Kidney capillary endothelial cell (primary cell): ENCODE measurements at places on chromosomes 3 and 15.

DNA sequence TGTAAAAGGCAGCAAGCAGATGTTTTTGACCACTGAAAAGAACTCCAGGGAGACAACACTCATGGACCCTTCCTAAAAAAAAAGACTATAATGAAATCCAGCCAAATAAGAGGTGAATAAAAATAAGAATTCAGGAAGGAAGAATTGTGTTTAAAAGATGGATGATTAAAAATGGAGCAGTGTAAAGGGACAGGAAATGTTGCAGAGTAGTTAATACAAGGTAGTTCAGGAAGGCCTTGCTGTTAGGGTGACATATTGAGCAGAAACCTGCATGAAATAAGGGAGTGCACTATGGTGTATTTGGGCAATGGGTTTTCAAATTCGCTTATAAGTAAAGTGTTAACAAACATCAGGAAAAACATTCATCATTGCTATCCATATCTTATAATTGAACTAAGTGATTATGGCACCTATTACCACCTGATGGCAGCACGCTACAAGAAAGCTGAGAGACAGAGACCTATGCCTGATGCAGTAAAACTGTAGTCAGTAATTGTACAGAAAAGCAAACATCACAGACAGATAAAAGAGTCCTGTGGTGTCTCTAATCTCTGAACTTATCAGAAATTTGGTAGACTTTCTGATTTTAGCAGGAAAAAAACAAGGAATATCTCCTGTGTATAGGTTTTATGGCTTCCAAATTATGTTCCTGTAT, 5.8 kb upstream of the DBR1 start:
- no peak for DNase-seq

DNA sequence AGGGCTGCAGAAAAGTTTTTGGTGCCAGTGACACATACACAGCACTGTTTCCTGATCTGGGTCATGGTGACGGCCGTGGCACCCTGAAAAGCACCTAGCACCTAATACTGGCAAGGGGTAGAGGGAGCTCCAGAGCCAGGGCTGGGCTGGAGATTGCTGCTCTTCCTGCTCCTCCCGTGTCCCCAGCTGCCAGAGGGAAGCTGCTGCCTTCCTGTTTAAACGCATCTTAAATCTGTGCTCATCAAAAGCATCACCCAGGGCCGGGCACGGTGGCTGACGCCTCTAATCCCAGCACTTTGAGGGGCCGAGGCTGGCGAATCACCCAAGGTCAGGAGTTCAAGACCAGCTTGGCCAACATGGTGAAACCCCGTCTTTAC, 156.7 kb upstream of the MEF2A start:
- peak; percentile 73 for DNase-seq

- no peak for DNase-seq
Measured at GRCh38 chr15:28147801-28148200, 48.7 kb upstream of the OCA2 start.

- no peak for DNase-seq
Measured at GRCh38 chr15:98760112-98760826, 111.9 kb downstream of the IGF1R start.

DNA sequence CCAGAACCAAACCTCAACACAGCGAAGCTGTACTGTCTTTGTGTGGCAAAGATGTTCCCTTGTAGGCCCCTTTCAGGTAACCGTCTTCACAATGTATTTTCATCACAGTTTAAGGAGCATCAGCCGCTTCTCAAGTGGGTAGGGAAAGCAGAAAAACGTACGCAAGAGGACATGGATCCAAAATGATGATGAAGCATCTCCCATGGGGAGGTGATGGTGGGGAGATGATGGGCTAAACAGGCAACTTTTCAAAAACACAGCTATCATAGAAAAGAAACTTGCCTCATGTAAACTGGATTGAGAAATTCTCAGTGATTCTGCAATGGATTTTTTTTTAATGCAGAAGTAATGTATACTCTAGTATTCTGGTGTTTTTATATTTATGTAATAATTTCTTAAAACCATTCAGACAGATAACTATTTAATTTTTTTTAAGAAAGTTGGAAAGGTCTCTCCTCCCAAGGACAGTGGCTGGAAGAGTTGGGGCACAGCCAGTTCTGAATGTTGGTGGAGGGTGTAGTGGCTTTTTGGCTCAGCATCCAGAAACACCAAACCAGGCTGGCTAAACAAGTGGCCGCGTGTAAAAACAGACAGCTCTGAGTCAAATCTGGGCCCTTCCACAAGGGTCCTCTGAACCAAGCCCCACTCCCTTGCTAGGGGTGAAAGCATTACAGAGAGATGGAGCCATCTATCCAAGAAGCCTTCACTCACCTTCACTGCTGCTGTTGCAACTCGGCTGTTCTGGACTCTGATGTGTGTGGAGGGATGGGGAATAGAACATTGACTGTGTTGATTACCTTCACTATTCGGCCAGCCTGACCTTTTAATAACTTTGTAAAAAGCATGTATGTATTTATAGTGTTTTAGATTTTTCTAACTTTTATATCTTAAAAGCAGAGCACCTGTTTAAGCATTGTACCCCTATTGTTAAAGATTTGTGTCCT, 60.0 kb downstream of the AAGAB start:
- no peak for DNase-seq

- DNase-seq, result no peak
Measured at GRCh38 chr3:140134231-140134965, 199.4 kb downstream of the CLSTN2 start.

- no peak for DNase-seq
Measured at GRCh38 chr15:60208709-60209108, 189.1 kb downstream of the ANXA2 start.

- peak; percentile 15 for DNase-seq
Measured at GRCh38 chr15:55221090-55222011, 24.6 kb upstream of the RSL24D1 start.

- no peak for DNase-seq
Measured at GRCh38 chr15:83940136-83940535, 286.2 kb downstream of the ADAMTSL3 start.

DNA sequence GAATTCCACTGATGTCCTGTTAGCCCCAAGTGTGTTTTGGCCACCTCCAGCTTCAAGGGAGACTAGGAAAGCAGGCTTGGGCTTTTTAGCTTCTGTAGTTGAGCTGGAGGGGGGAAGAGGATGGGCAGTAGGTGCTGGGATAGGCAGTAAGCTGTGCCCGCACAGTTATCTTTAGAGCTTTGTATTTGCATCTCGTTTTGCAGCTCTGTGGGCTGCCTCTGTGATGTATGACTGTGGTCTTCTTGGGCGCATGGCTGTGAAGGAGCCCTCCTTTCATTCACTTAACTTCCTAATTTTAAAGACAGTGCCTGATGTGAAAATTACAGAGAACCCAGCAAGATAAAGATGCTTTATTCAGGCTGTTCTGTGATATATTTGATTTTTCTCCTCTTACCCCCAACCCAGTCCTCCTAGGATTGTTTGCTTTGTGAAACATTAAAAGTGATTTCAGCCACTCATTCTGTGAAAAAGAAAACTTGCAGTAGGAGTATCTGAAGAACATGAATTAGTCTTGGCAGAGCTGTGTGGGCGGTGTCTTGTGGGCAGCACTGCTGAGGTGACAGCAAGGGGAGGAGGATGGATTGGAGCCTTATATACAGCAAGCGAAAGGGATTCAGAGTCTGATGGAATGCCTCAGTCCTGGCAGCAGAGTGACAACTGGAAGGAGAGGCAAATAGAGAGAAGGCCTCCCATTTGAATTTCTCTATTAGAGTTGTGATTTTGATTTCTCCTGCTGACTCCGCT, 74.3 kb downstream of the LARS2 start:
- no peak for DNase-seq

GRCh38 chr3:100072326-100073048, 41.8 kb downstream of the FILIP1L start:
- DNase-seq, result no peak

DNA sequence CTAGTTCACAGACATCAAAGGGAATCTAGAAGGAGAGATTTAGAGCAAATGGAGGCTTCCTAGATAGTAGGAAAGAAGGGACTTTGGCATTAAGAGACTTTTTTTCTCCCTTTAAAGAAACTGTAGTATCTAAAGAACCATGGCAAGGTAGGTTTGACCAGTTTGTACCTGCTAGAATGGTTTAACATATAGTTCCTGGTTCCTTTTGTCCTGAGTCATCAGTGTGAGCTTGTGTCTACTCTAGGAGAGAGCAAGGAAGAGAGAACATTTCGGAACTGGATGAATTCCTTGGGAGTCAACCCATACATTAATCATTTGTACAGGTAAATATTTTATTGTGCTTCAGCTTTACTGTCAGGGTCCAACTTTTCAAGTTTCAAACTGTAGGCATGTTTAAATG, 29.6 kb upstream of the TRPC1 start:
- DNase-seq, result no peak

DNA sequence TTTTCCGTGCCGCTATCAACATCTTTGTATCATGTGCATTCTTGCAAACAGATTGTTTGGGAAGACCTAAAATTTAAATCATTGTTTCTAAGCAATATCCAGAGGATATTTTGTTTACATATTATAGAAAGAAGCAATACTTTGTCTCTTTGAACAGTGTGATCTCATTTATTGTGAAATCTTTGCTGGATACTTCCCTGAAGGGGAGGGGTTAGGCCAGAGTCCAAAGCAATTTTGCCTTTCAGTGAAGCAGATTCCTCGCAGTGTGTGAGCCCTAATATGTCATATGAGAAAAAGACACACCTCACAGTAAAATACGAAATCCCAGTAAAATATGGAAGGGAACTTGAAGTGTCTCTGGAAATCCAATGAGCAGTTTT, 158.7 kb upstream of the SLCO3A1 start:
- no peak for DNase-seq

GRCh38 chr15:83571820-83572707, 81.9 kb upstream of the ADAMTSL3 start:
- DNase-seq, result peak; percentile 10

DNA sequence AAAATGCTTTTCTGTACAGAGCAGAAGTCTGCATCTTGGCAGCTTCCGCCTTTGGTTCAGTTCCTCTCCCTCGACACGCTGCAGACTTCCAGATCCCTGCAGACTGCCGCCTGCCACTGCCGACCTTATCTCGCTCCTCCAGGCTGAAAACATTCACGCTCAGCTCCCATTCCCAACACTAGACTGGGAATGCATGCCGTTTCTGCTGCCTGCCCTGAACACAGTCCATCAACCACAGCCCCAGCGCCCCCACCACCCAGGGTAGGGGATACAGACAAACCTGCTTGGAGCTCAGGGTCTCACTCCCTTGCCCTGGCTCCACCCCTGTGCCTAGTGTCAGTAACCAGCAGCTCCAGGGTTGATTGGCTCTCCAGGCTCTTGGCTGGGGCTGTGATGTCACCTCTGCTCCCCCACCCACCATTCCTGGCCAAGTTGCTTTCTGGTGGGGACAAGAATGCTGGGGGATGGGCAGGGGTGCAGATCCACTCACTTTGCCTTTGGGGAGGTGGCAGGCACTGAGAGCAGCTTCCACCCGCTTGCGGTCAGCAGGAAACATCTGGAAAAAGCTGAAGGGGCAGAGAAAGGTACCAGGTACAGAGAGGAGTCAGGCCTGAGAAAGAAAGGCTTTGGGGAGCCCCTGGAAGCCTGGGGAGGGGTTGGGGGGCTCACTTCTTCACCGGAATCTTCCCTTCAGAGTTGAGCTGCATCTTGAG, 6.1 kb downstream of the PLCB2 start:
- no peak for DNase-seq

DNA sequence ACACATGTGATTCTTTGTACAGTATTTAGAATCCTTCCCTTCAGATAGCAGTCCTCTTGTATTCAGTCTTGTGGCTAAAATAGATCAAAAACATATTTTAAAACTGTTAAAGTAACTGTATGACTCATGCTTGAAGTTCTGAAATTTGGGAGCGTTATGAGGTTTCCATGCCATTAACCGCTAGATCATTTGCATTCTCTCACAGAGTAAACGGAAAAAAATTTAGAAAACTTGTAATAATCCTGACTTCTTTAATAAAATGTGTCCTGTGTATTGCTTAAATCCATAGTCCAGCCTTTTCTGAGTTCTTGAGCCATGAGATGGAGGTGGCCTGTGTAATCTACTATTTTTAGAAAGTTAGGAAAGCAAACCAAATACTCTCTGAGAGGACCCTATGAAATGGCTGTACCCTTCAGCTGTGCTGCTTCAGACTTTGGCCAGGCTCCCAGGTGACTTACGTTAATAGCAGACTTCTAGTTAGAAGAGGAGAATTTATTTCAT, 33.8 kb downstream of the MBNL1 start:
- DNase-seq, result no peak

- no peak for DNase-seq
Measured at GRCh38 chr3:193207290-193208273, 33.4 kb upstream of the PLAAT1 start.

GRCh38 chr3:172622916-172623700, 87.8 kb downstream of the NCEH1 start:
- DNase-seq, result peak; percentile 28

DNA sequence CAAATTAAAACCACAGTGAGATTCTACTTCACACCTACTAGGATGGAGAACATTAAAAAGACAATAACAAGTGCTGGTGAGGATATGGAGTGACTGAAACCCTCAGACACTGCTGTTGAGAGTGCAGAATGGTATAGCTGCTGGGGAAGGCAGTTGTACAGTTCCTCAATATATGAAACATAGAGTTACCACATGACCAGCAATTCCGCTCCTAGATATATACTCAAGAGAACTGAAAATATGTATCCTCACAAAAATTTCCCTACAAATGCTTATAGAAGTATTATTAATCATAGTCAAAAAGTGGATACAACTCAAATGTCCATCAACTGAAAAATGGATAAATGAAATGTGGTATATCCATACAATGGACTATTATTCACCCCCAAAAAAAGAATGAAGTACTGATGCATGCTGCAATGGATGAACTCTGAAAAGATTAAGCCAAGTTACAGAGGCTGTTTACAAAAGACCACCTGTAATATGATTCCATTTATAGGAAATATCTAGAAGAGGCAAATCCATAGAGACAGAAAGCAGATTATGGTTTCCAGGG, 164.7 kb upstream of the IGF1R start:
- DNase-seq, result no peak

DNA sequence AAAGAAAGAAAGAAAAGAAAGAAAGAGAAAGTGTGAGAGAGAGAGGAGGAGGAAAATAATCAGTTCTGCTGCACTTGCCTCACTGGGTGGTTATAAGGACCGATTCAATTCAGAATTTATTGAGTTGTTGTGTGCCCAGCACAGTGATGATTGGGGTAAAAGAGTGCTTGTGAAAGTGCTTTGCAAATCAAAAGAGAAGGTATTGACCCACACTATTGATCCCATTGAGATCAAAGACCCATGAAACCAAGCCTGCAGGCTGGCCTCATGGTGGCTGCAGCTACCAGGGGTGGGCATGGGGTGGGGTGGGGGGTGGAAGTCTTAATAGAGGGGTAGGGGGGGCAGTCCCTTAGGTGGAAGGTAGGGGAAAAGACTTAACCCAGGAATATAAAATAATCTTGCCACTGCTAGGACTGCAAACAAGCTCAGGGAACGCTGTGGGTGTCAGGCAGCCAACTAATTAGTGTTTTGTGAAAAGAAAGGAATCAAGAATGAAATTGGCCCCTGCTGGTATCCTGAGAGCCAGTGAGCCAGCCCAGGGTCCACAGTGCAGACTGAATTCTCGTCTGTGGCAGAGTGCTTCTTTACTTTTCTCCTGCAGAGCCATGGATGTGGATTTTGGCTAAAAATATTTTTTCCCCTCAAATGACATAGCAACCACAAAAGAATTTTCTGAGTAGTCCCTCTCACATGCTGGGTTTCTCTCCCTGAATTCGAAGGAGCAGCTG, 34.2 kb downstream of the CLEC3B start:
- DNase-seq, result no peak

GRCh38 chr3:151290673-151291072, 12.3 kb upstream of the P2RY14 start:
- no peak for DNase-seq
